Thymus (tissue), 14 donors: ENCODE measurements at places on chromosomes 11 and 22. TPM values are rescaled to one million over a fixed set of nuclear protein-coding genes. Genes with fewer than 3 reads are reported as not detected.

DNA sequence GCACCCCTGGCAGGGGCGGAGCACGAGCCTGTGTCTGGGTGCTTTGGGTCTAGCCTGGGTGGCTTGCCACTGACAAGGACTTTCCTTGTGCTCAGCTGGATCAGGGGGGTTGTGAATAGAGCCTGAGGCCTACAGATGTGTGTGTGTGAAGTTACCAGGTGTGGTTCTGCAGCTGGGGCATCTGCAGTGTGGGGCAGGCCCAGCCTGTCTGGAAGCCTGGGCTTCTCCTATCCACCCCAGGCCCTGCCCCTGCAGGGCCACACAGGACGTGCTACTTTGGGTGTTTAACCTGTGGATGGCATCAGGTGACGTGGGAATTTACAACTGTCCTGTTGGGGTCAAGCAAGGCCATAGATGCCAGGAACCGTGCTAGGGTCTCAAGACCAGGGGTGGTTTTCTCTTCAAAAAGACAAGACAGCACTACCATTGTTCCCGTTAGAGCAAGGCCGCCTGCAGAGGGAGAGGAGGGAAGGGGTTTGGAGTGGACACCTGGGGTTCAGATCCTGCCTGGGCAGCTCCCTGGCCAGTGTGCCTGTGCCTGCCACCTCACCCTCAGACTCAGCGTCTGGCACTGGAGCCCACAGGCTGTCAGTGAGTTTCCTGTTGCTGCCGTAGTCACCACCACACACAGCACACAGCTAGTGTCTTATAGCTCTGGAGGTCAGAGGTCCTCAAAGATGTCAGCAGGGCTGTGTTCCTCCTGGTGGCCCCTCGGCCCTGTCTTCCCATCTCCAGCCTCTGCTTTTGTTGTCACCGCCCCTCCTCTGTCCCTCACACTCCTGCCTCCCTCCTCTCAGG, 31.6 kb downstream of the CTTN start:
- DNase-seq: no peak

- DNase-seq: no peak
Observed at GRCh38 chr11:72842653-72843330, 28.6 kb downstream of the ATG16L2 start.

DNA sequence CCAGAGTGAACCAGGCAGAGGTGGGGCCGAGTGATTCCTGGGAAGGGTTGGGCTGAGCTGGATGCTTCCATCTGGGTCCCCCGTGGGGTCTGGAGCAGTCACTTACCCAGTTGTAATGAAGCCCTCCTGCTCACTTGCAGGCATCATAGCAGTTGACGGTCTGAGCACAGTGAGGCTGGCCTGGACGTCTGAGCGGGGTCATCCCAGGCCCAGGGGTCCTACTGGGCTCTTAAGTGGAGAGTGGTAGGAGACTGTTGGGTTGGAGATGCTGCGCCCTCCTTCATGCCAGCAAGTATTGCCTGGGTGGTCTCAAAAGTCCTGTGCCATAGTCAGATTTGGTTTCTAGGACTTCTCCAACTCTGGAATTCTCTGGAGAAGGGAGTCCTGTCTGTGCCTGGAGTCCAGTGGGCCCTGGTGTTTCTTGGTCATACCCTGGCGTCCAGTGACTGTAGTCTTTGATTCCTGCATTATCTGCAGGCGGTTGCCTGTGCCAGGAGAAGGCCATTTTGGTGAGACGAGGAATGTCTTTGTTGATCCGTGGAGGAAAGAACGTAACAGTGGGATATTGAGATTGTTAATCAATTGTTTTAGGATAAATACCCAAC, 82.3 kb downstream of the TBC1D22A start:
- no peak for DNase-seq

- DNase-seq: no peak
Observed at GRCh38 chr11:29272019-29272654, 744.7 kb downstream of the KCNA4 start.

GRCh38 chr22:28013611-28014010, 94.6 kb upstream of the PITPNB start:
- DNase-seq: no peak

GRCh38 chr22:19291218-19291579, 320 bp downstream of the CLTCL1 start:
- DNase-seq: no peak

ARFGAP3 gene
- total RNA-seq: 29.9 TPM

- DNase-seq: no peak
Observed at GRCh38 chr11:62902932-62903331, 18.2 kb downstream of the CHRM1 start.
